ENCODE measurements at places on chromosomes 3 and 15.

- DNase-seq: no peak
These were observed 507.0 kb upstream of the TPRG1 start for GRCh38 chr3:188664795-188665194.

- DNase-seq: no peak
These were observed 3.3 kb upstream of the THSD4 start for GRCh38 chr15:71111950-71112349.

GRCh38 chr3:188401244-188401993, 247.5 kb downstream of the LPP start:
- no peak for DNase-seq

GRCh38 chr3:11641316-11641682, 2.4 kb downstream of the VGLL4 start:
- no peak for DNase-seq

- DNase-seq: no peak
These were observed 14.8 kb upstream of the BUB1B start for GRCh38 chr15:40146037-40146436.

DNA sequence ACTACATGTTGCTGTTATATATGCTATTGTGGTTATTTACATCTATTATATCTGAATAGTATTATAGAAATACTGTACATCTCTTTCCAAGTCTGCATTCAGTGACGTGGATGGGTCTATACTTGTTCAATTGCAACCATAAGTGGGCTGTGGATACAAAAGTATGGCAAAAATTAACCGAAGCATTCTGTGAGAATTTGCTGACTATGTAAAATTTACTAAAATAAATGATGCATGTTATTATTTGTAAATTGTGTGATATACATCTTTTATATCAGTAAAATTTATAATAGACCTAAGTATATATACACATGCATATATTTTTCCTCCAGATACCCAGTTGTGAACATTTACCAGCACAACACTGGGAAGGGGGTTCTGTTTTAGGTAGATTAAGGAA, 215.1 kb downstream of the NECTIN3 start:
- no peak for DNase-seq

GRCh38 chr3:188553569-188553968, 399.6 kb downstream of the LPP start:
- DNase-seq: no peak

DNA sequence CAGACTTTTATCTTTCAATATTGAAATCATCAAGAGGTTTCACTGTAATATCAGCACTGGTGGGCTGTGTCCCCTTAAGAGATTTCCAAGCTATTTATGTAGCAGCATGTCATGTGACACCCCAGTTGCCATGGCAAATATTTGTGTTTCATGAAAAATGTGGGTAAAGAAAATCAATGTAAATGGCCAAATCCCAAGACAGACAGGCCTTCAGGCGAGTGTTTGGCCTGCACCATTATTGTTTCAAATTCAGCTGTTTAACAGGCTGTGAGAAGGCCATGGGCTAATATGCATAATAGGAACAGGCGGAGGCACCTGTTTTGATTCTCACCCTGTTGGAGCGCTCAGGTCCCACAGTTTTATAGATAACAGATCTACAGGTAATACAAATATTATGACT, 104.2 kb downstream of the IQCH start:
- no peak for DNase-seq

DNA sequence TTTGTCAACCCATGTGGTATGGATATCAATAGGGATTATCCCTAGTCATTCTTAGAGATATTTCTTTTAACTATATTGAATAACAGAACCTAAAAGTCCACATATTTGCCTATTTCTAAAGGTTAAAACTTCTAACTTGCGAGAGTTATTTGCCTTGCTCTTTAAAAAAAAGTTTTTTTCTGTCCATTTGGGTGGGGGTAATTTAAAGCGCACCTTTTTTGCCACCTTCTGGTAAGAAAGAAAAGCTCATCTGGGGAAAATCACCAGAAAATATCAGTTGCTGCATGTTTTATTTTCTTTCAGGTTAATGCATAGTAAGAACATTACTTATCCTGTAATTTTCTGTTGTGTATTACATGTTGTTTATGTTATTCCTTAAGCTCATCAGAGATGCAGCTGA, 242.0 kb upstream of the GOLGA6L4 start:
- no peak for DNase-seq

Data from amygdala (tissue), 56 donors.